ENCODE measurements at places on chromosomes 4 and X.

GRCh38 chr4:119521268-119521667, 107.3 kb downstream of the PDE5A start:
- DNase-seq = no peak

- DNase-seq = peak; percentile 45
Measured at GRCh38 chr4:121148000-121148399, 16.1 kb downstream of the TNIP3 start.

- DNase-seq = no peak
Measured at GRCh38 chrX:48713847-48714246, 17.3 kb downstream of the SUV39H1 start.

GRCh38 chr4:73843369-73843768, 6.9 kb downstream of the CXCL6 start:
- peak; percentile 62 for DNase-seq

DNA sequence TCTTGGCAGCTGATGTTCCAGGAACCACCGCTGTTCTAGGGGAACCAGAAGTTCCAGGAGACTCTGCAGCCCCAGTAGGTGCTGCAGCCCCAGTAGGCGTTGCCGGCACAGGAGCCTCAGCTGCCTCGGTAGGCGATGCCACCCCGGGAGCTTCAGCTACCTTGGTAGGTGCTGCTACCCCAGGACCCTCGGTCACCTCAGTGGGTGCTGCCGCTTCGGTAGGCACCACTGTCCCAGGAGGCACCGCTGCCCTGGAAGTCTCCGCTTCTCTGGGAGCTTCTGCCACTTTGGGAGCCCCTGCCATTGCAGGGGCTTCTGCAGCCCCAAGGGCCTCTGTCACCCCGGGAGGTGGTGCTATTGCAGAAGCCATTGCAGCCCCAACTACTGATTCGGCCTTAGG, 2.8 kb downstream of the ARMCX2 start:
- DNase-seq = no peak

GRCh38 chr4:43835869-43836268, 612.7 kb downstream of the KCTD8 start:
- DNase-seq = no peak

DNA sequence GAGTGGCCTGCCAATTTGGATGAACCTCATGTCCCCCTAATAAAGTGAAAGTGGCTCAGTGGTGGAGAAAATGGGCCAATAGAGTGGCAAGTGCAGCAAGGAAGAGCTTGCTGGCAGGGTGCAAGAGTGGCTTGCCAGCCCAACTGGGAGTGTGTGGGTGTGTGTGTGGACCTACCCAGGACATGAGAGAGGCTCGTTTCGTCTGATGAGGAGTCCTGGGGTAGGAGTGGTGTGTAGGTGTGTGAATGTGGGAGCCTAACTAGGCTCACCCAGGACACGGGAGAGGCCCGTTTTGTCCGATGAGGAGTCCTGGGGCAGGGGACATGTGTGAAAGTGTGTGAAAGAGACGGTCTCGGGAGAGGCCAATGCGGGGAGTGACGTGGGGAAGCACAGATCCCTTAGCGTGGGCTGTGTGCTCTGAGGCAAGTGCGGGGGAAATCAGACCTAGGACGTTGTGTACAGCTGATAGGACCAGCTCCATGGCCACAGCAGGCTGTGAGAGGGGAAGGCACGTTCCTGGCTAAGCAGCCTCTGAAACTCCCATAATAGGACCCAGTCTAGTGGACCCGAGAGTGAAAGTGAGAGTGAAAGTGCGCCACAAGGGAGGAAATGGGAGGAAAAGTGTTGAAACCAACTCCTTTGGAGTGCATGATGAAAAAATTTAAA, 5.3 kb downstream of the GAGE10 start:
- peak; percentile 23 for DNase-seq

DNA sequence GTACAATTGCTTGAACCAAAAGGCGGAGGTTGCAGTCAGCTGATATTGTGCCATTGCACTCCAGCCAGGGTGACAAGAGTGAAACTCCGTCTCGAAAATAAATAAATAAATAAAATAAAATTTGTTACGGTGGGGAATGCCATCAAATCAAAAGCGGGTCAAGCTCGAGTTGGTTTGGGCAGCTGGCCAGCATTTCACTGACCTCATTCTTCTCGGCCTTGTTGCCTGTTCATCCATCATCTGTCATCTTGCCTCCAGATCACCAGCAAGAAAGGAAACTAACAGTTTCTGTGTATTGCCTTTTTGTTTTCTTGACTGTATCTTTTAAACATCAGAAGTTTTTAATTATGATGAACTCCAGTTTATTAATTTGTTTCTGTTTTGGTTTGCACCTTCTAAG, 31.5 kb upstream of the KLHL2 start:
- no peak for DNase-seq

DNA sequence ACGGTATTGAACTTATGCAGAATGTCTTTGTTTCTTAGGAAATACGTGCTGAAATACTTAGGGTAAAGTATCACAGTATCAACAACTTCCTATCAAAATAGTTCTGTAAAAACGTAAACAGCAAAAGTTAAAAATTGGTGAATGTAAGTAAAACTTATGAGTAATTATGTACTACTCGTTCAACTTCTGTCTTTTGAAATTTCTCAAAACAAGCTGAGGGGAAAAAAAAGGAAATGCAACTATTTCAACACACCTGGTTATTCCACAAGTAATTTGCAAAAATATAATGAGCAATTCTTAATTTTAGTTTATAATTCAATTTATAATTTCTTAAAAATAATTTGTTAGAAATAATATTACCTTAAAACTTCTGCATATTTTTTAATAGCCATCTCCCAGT, 8.3 kb downstream of the PPID start:
- no peak for DNase-seq

DNA sequence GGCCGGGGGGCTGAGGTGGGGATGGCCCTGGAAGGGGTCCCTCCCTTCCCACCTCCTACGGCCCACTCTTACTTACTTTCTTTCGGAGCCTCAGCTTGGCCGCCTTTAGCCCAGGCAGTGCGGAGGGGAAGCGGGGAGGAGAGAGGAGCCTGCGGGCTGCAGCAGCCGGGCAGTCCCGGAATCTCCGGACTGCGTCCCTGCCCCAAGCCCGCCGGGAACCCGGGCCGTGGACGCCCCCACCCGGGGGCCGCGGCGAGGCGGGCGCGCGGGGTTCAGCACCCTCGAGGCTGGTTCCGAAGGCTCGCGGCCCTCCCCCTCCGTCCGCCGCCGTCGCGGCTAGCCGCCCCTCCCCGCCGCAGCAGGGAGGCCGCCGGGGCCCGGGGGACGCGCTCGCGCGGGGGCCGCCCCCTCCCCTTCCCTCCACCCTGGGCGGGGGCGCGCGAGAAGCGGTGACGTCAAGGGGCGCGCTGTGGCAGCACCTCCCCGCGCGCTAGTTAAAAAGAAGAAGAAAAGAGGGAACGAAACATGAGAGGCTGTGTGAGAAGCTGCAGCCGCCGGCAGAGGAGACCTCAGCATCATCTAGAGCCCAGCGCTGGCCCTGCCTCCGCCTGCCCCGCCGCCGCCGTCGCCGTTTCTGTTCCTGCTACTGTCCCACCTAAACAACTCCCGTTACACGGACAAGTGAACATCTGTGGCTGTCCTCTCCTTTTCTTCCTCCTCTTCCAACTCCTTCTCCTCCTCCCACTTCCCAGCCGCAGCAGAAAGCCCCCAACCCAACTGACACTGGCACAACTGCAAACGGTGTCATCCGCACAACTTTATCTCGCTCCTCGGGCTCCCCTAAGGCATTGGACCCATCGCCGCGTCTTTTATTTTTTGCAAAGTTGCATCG, at the start of gene HHIP:
Gene HHIP, plus strand, starts transcription at position 526 of the 892 bp plus-strand sequence. CDS start 520 bp downstream, outside the sequence.
- DNase-seq = peak; percentile 61

DNA sequence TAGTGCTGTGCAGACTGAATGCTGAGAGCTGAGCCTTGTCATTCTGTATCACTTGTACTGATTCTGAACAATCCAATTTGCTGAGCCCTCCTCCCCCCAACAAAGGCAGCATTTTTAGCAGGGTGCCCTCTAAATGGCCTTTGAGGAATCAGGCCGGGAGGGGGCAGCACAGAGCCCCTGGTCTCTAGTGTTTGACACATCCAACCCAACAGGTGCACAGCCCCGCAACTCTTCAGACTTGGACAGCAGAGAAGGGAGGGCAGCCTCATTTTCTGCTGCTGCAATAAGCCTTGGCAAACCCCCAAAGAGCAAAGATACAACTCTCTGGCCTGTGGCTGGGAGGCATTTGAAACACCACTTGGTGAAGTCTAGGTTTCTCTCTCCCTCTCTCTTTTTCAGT, 3.4 kb downstream of the ATP1B4 start:
- DNase-seq = peak; percentile 25

GRCh38 chrX:47578692-47579091, 3.5 kb upstream of the TIMP1 start:
- no peak for DNase-seq

- DNase-seq = no peak
Measured at GRCh38 chr4:6935965-6936364, 26.3 kb downstream of the TBC1D14 start.

GRCh38 chr4:85910985-85911384, 436.0 kb downstream of the ARHGAP24 start:
- no peak for DNase-seq

GRCh38 chrX:67568769-67569168, 24.9 kb downstream of the AR start:
- DNase-seq = no peak

DNA sequence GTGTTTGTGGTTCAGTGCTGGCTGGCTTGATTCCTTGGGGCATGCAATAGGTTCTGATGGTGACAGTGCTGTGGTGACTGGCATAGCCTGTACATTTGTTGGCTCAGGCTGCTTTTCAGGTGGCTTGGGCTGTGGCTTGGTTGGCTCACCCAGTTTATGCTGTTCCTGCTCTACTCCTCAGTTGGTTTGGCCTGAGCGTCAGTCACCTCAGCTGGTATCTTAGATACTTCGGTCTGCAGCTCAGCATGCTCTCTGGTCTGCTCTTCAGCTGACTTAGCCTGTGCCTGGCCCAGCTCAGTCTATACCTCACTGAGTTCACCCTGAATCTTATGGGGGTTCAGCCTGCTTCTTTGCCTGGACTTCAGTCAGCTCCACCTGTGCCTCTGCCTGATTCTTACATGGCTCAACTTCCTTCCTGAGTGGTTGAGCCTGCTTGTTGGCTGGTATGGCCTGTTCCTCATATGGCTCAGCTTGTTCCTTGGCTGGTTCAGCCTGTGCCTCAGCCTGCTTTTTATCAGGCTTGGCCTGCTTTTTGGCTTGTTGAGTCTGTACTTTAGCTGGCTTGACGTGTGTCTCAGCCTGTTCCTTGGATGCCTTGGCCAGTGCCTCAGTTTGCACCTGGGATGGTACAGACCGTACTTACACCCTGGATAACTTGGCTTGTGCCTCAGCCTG, 170.6 kb downstream of the MSN start:
- DNase-seq = no peak

DNA sequence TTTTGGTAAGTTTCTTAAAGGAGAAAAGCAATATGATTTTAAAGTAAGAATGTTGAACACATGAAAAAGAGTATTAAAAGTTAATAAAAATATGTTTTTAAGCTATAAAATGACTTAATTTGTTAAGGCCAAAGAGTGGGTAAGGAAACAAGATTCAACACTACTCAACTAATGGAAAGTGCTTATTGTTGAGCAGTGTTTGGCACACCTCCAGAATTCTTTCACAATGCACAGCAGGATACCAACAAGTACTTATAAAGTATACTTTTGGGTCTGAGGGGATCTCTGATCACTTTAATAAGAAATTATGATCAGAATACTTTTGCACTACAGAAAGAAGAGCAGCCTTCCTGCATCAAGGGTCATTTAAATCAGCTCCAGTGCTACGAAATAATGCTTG, 5.9 kb downstream of the LAMP2 start:
- DNase-seq = peak; percentile 12

DNA sequence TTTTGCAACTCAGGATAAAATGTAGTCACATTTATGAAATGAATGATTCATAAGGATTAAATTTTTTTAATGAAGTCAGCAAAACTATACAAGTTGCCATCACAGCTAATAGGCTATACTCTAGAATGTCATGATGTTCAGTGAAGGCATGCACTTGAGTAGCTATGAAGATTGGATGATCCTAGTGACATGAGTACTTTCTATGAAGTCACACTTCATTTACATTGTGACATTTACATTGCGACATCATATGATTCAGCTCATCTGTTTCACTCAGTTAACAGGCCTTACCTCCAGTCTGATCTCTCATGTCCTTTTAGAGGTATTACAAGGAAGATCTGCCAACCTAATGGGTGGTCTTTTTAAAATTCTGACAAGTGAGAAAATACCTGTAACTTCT, 82.7 kb upstream of the FGF13 start:
- DNase-seq = no peak

DNA sequence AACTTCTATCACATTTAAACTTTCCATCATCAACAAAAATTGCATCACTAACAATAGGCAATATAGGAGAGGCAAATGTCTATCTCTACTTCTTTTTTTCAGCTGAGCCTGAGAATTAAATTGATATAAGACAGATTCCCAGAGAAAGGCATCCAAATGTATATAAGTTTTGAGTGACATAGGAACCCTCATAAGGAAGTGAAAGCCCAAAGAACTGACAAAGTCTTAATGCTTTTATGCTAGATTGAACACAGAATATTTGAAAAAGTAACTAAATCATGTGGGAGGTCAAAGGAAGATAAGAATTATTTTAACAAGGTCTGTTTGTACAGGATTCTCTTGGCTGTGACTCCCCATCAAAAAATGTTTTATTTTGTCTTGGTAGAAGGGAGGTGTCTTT, 714.9 kb downstream of the GRXCR1 start:
- no peak for DNase-seq

DNA sequence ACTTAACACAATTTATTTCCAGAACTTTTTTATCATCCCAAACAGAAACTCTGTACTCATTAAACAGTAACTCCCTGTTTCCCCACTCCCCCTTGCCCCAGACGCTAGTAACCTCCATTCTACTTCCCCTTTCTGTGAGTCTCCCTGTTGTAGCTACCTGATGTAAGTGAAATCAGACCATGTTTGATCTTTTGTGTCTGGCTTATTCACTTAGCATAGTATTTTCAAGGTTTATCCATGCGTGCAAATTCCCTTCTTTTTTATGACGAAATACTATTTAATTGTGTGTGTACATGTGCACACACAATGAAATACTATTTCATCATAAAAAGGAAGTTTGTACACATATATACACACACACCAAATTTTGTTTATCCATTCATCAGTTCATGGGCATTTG, 5.2 kb downstream of the PKD2 start:
- no peak for DNase-seq

DNA sequence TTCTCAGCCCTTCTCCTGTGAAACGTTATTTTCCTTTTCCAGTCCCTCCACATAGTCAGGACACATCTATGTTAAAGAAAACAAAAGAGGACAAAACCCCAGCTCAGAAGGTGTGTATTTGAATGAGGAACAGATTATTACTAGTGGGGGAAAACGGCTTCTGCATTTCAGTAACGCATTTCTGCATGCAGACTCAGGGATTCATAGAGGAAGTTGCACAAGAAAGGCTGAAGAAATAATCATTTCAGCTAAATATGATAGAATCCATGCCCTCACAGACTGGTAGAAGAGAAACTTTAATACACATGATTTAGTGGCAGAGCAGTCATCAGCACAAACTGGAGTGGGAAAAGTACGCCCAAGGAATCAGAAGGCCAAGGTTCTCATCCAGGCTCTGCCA, 270.8 kb upstream of the FGF13 start:
- no peak for DNase-seq

- peak; percentile 56 for DNase-seq
Measured at GRCh38 chr4:16969696-16970135, 71.3 kb upstream of the LDB2 start.
